ENCODE measurements at places on chromosomes 3 and 15.

- no peak for DNase-seq
Measured at GRCh38 chr3:57048052-57048671, 12.3 kb upstream of the SPATA12 start.

DNA sequence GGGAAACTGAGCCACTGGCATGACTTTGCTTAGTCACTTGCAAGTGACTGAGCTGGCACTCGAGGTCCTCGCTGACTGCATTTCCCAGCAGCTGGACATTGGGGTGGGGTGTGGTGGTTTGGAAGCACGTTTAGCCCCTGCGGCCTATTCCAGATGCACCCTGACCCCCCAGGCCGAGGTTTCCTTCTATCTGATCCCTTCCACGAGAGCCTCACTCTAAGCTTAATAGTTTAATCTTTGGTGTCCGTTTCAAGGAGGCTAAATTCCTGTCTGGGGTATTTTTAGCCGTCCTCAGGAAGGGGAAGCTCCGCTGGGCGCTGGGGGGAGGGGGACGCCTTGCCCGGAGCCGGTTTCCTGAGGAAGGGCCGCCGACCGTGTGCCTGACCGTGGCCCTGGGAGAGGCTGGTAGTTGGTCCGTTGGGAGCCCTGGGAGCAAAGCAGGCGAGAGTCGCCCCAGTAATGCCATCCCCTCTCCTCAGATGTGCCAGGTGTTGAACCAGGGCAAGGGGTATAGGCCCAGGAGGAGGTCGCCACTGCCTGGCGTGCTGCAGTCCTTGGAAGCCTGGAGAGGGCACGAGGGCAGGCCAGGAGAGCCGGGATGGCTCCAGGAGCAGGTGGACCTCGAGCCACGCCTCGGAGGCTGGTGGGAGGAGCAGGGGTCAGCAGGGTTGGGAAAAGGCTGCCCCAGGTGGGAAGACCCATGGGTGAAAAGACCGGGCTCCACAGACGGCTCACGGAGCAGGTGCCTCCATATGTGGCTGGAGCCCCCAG, 37.2 kb downstream of the IDH2 start:
- DNase-seq, result no peak

DNA sequence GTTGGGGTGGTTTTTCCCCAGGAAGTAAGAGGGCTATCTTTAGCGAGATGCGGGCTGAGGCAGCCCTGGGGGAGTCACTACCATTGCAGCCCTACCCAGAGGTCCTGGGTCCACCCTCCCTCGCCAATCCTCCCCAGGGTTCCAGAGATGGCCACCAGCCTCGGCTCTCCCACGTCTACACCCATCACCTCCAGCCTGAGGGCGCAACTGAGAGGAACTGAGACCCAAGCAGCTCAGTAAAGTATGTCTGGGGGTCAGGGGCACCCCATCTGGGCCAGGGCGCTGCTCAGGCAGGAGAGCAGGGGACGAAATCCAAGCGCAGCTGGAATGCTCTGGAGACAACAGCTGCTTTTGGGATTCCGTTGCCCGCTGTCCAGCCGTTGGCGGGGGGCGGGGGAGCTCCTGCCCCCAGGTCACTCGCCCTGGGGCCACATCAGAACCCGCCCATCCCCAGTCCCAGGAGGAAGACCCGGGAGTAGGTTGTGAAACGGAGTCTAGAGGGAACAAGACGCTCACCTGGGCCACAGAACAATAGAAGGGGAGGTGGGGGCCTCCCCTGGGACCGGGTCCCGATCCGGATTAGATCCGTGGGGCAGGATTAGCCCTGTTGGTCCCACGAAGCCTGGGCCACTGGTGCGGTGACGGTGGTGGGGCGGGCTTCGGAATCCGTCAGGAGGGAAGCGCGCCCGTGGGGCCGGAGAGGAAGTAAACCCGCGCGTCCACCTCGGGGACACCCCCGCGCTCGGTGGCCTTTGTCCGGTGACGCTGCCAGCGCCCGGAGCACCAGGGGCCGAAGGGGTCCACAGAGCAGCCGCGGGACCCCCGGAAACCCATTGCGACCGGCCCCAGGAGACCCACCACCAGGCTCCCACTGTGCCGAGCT, 1.4 kb upstream of the NDUFAF3 start:
- no peak for DNase-seq

GRCh38 chr15:39365161-39365560, 215.7 kb upstream of the THBS1 start:
- DNase-seq, result no peak

- DNase-seq, result no peak
Measured at GRCh38 chr15:90106522-90107117, 4.4 kb upstream of the IDH2 start.

DNA sequence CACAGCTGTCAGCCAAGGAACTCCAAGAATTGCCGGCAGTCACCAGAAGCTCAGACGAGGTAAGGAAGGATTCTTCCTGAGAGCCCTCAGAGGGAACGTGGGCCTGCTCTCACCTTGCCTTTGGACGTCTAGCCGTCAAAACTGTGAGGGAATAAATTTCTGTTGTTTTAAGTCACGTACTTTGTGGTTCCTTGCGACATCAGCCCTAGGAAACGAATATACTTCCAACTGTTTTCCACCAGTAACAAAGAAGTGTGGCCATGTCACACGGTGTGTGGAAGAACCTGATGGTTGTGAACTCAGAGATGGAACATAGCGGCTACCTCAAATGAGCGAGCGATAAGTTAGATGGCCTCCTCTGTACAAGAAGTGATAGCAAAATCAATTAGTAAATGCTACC, 41.0 kb upstream of the B3GNT5 start:
- no peak for DNase-seq

- no peak for DNase-seq
Measured at GRCh38 chr3:129343643-129344360, 65.1 kb downstream of the HMCES start.
